ENCODE measurements at places on chromosomes 12 and 14. TPM values are rescaled to one million over a fixed set of nuclear protein-coding genes. Genes with fewer than 3 reads are reported as not detected.

The PHETA1 gene
- 7.3 TPM for polyA plus RNA-seq

- no peak for DNase-seq
Observed at GRCh38 chr12:94609917-94610443, 40.4 kb downstream of the TMCC3 start.

DNA sequence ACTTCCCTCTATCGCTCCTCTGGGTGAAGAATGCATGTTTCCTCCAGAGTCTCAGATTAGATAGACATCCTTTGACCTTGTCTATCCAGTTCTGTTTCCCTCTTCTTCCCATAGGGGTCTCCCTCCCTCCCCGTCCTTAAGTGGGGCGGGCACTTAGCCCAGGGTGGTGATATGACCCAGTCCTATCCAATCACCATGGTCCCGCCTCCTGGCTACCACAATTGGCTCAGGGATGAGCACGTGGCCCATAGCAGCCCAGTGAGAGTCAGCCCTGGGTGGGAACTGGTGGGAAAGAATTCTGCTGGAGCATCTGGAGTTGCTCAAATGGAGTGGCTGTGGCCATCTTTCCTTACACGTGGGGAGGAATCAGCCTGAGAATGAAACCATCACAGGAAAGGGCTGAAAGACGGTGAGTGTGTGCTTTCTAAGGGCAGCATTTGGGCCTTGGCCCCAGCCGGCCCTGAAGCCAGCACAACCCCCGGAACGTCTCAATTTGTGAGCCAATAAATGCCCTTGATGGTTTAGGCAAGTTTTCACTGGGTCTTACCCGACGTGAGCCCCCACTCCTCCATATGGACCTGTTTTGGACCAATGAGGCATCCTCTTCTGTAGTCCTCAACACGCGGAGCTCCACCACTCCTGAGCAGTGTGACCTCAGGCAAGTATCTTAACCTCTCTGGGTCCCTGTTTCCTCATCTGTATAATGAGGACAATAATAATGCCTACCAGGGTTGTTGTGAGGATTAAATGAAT lies 14.4 kb upstream of the MLXIP start:
- DNase-seq = peak; percentile 92

- DNase-seq = no peak
Observed at GRCh38 chr12:119990382-119990874, 1.4 kb downstream of the BICDL1 start.

DNA sequence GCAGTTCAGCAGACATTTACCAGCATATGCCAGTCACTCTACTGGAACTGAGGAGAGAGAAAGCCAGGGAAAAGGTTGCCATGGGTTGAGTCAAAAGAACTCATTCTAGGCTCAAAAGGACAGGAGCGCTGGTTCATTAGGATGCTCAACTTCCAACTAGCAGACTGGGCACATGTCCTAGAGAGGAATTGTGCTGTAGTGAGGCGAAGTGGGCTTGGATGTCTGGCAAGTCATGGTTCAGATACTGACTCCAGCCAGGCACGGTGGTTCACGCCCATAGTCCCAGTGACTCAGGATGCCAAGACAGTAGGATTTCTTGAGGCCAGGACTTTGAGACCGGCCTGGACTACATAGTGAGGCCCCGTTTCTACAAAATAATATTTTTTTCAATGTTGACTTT lies 281.5 kb downstream of the CACNA1C start:
- no peak for DNase-seq

GRCh38 chr12:64571411-64571810 lies 38.9 kb upstream of the RASSF3 start:
- DNase-seq = no peak
